ENCODE measurements at places on chromosomes 6 and 20.

GRCh38 chr20:63542031-63542559 is 4.9 kb upstream of the PTK6 start:
- DNase-seq = no peak

DNA sequence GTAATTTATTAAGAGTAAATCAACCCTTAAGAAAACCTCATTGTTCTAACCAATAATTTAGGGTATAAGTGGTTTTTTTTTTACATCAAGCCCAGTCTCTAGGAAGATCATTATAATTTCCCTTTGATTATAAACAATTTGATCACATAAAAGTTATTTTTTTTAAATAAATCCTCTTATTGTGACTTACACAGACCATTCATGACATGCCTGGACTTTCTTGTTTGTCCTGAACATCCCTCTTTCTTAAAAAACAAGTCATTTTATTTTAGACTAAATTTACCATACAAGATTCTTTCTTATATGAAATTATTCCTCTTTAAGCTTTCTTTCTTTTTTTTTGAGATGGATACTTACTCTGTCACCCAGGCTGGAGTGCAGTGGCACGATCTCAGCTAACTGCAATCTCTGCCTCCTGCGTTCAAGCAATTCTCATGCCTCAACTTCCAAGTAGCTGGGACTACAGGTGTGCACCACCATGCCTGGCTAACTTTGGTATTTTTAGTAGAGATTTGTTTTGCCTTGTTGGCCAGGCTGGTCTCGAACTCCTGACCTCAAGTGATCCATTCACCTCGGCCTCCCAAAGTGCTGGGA is 53.6 kb upstream of the AGPAT4 start:
- no peak for DNase-seq

GRCh38 chr6:99318566-99318965 is 30.9 kb downstream of the FAXC start:
- DNase-seq = no peak

DNA sequence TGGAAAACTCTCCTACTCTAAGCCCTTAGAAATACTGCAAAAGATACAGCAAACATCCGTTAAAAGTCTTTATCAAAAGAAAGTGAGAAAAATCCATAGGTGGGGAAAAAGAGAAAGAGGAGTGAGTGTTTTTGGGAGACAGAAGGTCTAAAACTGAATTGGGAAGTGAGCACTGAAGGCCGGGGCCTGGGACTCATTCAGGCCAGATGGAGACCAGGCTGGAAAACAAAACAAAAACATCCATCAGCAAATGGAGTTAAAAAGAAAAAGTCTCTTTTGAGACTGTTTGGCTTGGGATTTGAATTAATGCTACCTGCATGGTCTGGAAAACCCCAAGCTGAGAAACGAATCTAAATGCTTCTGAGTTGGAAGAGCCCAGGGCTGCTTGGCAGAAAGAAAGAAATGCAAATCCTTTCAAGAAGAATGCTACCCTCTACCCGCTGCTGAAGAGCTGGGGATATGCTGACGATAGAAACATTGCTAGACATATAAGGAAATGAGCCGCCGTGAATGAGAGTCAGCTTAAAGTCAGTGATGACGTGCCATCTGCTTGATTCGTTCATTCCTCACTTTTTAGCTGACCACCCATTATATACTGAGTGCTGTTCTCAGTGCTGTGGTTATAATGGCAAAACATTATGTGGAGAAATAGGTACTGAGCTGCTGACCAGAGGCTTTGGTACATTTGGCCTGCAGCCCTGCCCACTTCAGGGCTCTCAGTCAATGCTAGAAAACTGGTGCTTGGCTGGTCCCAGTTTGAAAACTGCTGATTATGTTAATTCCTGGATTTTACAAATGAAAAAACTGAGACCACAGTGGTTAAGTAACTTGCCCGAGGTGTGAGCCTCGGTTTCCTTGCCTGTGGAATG is 28.0 kb upstream of the TULP4 start:
- DNase-seq = no peak

GRCh38 chr6:53786832-53787231 is 8.0 kb upstream of the LRRC1 start:
- no peak for DNase-seq

- DNase-seq = no peak
These were observed 32.4 kb upstream of the FAM184A start for GRCh38 chr6:119110601-119111548.

- no peak for DNase-seq
These were observed 149.9 kb upstream of the PHACTR1 start for GRCh38 chr6:12566618-12567123.

GRCh38 chr6:149081281-149081680 is 236.2 kb upstream of the TAB2 start:
- no peak for DNase-seq

GRCh38 chr6:150672800-150673199 is 73.1 kb downstream of the PLEKHG1 start:
- DNase-seq = no peak

- DNase-seq = no peak
These were observed 335.5 kb downstream of the GJA1 start for GRCh38 chr6:121770943-121771342.

Data from activated naive CD4-positive, alpha-beta T cell (primary cell).